ENCODE measurements at places on chromosomes 3 and 15. TPM values are rescaled to one million over a fixed set of nuclear protein-coding genes. Genes with fewer than 3 reads are reported as not detected.

DNA sequence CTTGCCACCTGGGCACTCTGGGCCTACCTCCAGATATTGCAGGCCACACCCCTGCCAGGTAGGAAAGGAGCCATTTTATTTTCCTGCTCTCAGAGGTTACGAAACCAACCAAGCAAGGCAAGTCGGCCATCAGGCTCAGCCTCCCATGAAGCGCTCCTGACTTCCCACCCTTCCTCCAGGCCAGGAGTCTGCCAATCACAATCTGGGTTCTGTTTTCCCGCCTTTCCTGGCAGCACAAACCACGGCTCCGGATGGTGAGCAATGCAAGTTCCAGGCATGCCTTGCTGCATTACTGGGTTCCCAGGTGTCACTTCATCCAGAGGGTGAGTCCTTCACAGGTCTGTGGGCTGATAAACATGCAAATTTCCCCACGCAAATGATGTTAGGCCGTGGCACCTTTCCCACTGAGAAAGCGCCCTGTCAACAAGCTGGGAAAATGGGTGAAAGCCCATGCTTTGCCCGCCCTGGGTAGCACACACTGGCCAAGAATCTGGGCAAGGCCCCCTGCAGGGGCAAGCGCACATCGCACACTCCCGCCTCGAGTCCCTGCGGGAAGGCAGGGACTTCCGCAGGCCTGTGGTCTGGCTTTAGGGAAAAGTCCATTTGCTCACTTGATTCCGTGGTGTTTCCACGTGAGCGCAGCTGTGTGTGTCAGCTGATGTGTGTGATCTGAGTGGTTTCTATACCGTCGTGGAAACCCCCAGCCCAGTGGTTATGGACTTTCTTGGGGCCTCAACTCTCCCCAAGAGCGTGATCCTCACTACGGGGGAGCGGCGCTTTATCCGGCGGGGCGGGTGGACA is 61.6 kb upstream of the RYK start:
- no peak for DNase-seq

DNA sequence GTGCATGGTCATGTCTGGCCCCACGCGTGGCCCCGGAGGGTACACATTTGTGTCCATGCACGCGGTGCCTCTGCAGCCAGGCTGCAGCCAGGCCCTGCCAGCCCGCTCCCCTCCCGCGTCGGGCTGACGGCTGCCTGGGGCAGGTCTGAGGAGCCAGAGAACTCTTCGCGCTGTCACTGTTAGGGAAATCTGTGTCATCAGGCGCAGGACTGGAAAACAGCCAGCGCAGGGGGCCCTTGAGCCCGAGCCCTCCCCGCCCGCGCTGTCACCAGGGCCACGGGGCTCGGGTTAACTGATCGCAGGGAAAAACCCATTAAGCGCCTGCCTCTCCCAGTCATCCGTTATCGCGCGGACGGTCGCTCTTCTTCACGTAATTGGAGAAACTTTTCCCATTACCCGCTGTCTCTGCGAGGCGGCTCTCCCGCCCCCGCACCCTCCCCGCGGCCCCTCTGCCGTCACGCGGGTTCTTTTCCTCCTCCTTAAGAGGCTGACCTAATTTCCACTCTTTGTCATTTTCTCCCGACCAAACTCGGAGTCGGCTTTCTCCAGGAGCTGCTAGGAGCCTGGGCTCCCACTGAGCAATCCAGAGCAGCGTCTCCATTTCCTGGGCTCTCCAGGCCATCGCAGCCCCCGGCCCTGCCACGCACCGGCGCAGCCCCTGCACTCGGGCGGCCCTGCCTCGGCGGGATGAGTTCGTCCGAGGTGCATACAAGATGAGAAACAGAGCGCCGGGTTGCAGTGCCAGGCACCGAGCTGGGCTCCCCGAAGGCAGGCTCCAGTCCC is 57.5 kb upstream of the PRR23E start:
- peak; percentile 6 for DNase-seq

DNA sequence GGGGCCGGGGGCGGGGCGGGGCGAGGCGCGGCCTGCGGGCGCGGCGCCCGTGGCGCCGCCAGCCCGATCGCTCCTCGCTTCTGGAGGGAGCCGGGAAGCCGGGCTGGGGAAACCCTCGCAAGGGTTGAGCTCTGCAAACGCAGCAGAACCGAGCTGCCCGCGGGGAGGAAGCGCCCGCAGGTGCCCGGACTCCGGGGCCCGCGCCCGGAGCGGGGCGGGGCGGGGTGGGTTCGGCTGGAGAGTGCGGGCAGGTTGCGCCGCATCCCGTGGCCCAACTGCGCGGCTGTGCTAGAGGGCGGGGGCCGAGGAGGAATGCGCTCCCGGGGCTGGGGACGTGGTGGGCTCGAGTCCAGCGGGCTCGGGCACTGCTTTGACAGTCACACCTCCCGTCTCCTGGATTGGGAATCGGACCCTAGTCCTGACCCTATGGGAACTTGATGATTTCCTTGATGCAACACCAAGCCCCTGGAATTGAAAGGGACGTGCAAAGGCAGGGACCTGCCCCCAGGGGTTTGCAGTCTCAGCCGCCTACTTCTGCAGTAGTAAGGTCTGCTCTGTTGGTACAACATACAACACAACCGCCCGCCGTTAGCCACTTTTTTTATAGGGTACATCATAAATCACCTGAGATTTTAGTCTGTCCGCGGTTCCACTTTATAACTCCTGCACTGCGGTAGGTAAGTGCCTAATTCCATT is 34.3 kb downstream of the ZBTB38 start:
- peak; percentile 78 for DNase-seq

- no peak for DNase-seq
Observed at GRCh38 chr3:16178628-16178988, 4.1 kb downstream of the GALNT15 start.

DNA sequence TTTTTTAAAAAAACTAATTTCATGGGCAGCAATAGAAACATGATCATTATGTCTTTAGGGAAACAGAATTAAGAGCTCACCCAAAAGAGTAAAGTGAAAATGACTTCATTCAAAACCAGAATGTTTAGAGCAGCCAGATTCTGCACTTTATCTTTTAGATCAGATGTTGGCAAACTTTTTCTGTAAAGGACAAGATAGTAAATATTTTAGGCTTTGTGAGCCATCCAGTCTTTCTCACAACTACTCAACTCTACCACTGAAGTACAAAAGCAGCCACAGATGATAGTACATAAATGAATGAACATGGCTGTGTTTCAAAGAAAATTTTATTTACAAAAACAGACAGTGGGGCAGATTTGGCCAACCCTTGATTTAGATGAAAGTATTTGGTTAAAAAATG is 84.5 kb downstream of the SETD2 start:
- DNase-seq, result no peak

GRCh38 chr3:196688349-196688748 is 23.7 kb downstream of the CEP19 start:
- peak; percentile 69 for DNase-seq

GRCh38 chr15:82677720-82678323 is 30.7 kb upstream of the CPEB1 start:
- DNase-seq, result no peak

- no peak for DNase-seq
Observed at GRCh38 chr3:171457607-171458061, 2.6 kb downstream of the TNIK start.

- DNase-seq, result no peak
Observed at GRCh38 chr15:75036212-75036616, 12.8 kb downstream of the PPCDC start.

GRCh38 chr15:62299541-62299940 is 134.5 kb upstream of the C2CD4B start:
- no peak for DNase-seq

DNA sequence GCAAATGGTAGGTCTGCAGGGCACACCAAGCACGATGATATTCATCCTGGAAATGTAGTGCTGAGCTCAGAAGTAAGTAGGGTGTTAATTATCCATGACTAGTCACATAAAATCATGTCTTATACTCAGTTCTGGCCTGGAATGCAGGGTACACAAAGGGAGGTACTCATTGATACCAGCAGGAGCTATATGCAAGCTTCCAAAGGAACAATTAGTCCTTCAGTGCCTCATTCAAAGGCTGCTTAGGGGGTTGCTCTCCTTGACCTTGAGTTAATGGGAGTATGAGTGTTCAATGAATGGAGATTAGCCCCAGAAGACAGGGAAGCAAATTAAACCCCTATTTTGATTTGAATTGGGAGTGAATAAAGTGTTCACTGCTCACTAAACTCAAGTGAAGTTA is 38.3 kb downstream of the CNTN6 start:
- DNase-seq, result no peak

GRCh38 chr3:190646996-190647395 is 133.1 kb downstream of the IL1RAP start:
- no peak for DNase-seq

SLC9C1 gene
- total RNA-seq, result not detected

SLC12A8 gene
- 2.2 TPM for total RNA-seq

PLA2G4F gene
- not detected for total RNA-seq

SH3GL3 gene
- total RNA-seq, result not detected

SLCO2A1 gene
- total RNA-seq, result under 0.01 TPM

XYLB gene
- total RNA-seq, result 2.5 TPM

All from IMR-90 (cell line).